Small intestine (tissue), 16 donors: ENCODE measurements at places on chromosomes 7 and 10. TPM values are rescaled to one million over a fixed set of nuclear protein-coding genes. Genes with fewer than 3 reads are reported as not detected.
A peak's percentile ranks its signal among the peaks of the same experiment; 100 is the strongest.

DNA sequence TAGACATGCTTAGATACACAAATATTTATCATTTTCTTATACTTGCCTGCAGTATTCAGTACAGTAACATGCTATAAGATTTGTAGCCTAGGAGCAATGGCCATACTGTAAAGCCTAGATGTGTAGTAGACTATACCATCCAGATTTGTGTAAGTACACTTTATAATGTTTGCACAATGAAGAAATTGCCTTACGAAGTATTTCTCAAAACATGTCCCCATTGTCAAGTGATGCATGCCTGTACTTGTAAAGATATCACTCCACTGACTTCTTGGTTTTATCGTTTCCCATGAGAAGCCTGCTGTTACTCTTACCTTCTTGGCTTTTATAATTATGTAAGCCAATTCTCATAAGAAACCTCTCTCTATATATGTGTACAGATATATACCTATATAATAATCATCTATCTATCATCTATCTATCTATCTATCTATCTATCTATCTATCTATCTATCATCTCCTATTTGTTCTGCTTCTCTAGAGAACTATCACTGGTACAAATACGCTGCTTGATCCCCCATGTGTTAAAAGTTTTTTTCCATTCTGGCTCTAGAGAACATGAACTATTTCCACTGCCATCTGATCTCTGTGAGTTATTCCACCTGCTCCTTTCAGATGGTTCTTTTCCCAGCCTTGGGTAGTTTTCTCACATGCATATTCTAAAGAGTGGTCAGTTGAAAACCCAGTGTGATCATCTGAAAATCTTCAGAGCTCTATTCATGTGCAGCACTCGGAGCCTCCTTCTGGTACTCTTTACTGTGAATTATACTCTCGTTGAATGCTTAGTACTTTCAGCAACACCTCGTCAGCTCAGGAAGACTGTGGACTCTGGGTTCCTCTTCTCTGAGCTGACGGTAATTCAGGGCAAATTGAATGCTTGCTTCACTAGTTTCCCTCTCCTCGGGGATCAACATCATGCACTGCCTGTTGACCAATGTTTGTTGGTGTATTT, 14.5 kb upstream of the VCL start:
- no peak overlapping the region for H3K4me3 ChIP-seq
- no peaks in the 10 kb centered on the region for H3K4me1 ChIP-seq
- DNase-seq: no peak
- no peaks in the 10 kb centered on the region for H3K36me3 ChIP-seq
- H3K27ac ChIP-seq: no peak overlapping the region

DNA sequence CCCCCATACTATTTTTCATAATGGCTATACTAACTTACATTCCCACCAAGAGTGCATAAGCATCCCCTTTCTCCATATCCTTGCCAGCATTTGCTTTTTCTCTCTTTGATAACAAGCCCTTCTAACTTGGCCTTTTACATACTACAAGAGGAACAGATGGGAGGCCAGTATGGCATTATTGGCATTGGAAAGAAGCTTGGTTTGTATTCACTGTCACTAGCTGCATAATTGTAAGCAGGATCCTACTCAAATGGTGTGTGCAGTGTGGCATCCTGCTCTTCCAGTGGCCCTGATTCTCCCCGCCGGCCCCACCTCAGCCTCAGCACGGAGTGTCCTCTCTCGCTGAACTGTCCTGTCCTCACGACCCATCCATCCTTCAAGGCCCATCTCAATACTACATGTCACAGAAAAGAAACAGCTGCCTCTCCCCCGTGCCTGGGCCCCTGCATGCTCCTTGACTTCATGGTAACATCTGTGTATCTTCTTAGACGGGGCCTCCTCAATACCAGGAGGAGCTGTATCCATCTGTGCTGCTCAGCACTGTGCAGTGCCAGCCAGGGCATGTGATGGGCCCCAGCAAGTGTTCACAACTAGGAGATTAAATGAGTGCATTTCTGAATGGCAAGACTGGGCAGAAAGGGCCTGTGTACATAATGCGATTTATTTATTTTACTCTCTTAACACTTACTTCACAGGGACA, 205.2 kb downstream of the COBL start:
- H3K36me3 ChIP-seq: no peaks in the 10 kb centered on the region
- no peak overlapping the region for H3K27ac ChIP-seq
- DNase-seq: no peak
- H3K4me3 ChIP-seq: no peak overlapping the region
- no peaks in the 10 kb centered on the region for H3K27me3 ChIP-seq

- H3K36me3 ChIP-seq: peaks cover 2% of the 10 kb centered on the region
- peaks cover 3% of the 10 kb centered on the region for H3K4me1 ChIP-seq
- no peak for DNase-seq
- H3K27ac ChIP-seq: no peak overlapping the region
- H3K27me3 ChIP-seq: no peaks in the 10 kb centered on the region
Measured at GRCh38 chr10:919481-919880, 12.0 kb downstream of the LARP4B start.

GRCh38 chr10:43257347-43258210, 9.3 kb downstream of the RASGEF1A start:
- H3K4me1 ChIP-seq: no peaks in the 10 kb centered on the region
- H3K27me3 ChIP-seq: no peaks in the 10 kb centered on the region
- no peak overlapping the region for H3K27ac ChIP-seq

- no peaks in the 10 kb centered on the region for H3K27me3 ChIP-seq
- no peak overlapping the region for H3K27ac ChIP-seq
- DNase-seq: no peak
- no peak overlapping the region for H3K4me3 ChIP-seq
- H3K36me3 ChIP-seq: no peaks in the 10 kb centered on the region
- peaks cover 3% of the 10 kb centered on the region for H3K4me1 ChIP-seq
Measured at GRCh38 chr7:78052112-78052511, 253.5 kb downstream of the PHTF2 start.

DNA sequence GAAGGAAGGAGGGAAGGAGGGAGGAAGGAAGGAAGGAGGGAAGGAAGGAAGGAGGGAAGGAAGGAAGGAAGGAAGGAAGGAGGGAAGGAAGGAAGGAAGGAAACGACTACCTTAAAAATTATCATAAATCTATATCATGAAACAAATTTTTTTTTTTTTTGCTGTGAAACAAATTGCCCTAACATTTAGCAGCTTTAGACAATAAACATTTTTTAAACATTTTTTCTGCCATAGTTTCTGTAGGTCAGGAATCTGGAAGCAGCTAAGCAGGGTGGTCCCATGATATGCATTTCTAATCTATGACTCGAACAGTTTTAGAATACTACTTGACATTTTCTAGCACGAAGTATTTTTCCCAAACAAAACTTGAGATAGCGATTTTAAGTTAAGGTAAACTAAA, 42.9 kb upstream of the TSPAN13 start:
- H3K27me3 ChIP-seq: no peaks in the 10 kb centered on the region
- H3K27ac ChIP-seq: no peak overlapping the region
- no peaks in the 10 kb centered on the region for H3K36me3 ChIP-seq
- H3K4me1 ChIP-seq: no peaks in the 10 kb centered on the region

Gene DRGX
- polyA plus RNA-seq: not detected

GRCh38 chr7:20268824-20269223, 51.6 kb upstream of the MACC1 start:
- H3K4me1 ChIP-seq: peaks cover 3% of the 10 kb centered on the region
- H3K4me3 ChIP-seq: no peak overlapping the region
- no peak for DNase-seq
- H3K27ac ChIP-seq: no peak overlapping the region
- no peaks in the 10 kb centered on the region for H3K27me3 ChIP-seq

Gene AFAP1L2
- 1.1 TPM for polyA plus RNA-seq

Gene EIF5AL1
- 0.22 TPM for polyA plus RNA-seq

GRCh38 chr7:117401293-117402002, 25.8 kb downstream of the ASZ1 start:
- no peak overlapping the region for H3K27ac ChIP-seq
- no peak for DNase-seq
- H3K27me3 ChIP-seq: no peaks in the 10 kb centered on the region
- no peaks in the 10 kb centered on the region for H3K4me1 ChIP-seq
- no peaks in the 10 kb centered on the region for H3K36me3 ChIP-seq

Gene ZNF777
- polyA plus RNA-seq: 4.9 TPM

DNA sequence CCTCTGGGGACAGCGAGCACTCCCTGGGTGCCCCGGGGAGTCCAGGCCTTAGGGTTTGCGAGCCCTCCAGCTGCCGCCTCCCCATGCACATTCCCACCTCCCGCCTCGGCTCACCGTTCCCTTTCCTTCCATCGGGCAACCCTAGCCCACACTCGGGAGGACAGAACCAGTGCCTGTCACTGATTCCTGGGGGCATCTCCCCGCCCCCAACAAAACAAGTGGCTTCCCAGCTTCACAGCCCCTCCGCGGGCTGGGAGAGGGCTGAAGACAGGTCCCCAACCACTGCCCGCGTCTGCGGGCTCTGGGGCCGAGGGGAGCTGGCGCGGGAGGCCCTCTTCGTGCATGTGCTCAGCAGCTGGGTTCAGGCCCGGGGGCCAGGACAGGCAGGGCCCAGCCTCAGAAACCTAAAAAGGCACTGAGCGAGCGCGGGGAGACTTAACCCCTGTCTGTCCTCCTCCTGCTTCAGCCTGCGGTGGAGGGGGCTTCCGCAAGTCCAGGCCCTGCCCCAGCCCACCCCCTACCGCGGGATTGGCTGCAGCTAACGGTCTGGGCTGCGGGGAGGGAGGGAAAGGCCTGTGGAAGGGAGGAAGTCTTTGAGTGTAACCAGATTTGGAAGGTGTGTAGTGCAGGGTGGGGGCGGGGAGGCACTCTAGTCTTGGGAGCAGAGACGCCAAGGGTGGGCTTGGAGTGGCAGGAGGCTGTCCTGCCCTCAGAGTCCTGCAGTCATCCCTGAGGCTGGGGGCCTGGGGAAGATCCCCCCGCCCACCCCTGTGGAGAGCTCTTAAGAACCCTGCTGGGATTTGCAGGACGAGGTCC, 1.2 kb downstream of the FLNC start:
- peaks cover 40% of the 10 kb centered on the region for H3K27me3 ChIP-seq
- H3K36me3 ChIP-seq: no peaks in the 10 kb centered on the region
- DNase-seq: no peak
- peaks cover 65% of the 10 kb centered on the region for H3K4me1 ChIP-seq
- H3K27ac ChIP-seq: peak overlapping the region; percentile 71
- peak overlapping the region; percentile 71 for H3K4me3 ChIP-seq

GRCh38 chr10:33126742-33127141, 168.7 kb upstream of the ITGB1 start:
- no peaks in the 10 kb centered on the region for H3K27me3 ChIP-seq
- H3K4me3 ChIP-seq: no peak overlapping the region
- DNase-seq: no peak
- H3K36me3 ChIP-seq: no peaks in the 10 kb centered on the region
- H3K4me1 ChIP-seq: no peaks in the 10 kb centered on the region
- H3K27ac ChIP-seq: no peak overlapping the region

Gene SLC26A3
- polyA plus RNA-seq: 122 TPM
